Midbrain (tissue), 1 donor: ENCODE measurements at places on chromosomes 5 and 9.
A peak's percentile ranks its signal among the peaks of the same experiment; 100 is the strongest.

- DNase-seq: no peak
These were observed 88.0 kb downstream of the ARL15 start for GRCh38 chr5:54222336-54222735.

DNA sequence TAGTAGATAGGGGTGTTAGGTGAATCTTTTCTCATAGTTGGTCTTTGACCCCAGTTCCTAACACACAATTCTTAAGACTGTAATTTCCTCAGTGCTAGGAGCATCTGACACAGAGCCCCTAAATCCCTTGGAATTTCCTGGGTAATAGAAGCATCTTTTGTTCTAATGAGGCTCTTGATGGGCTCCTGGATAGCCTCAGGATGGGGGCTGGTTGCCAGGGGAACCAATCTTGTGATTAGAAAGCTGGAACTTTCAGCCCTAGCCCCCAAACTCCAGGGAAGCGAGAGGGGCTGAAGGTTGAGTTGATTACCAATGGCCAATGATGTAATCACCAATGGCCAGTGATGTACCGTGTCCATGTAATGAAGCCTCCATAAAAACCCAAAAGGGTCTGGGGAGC, 44.5 kb downstream of the CCDC125 start:
- no peak for DNase-seq

DNA sequence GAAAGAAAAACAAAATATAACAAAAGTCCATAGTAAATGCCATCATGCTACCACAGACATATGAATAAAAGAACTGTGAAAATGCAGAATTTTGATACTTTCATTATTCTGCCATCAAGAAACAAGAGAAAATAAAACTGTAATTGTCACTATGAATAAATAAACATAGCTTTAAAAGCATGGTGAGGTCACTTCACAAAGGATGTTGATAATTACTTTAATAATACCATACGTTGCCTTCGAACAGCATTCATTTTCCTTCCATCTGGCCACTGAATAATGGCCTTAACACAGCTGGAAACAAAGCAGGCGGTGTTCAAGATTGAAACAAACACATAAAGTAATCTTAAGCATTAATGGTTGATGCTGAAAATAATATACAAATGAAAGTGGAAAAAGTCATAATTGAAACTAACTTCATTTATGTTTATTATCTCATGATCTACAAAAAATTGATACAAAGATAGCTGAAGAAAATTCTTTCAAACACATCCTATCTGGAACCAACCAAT, 102.0 kb downstream of the AGTPBP1 start:
- DNase-seq: no peak

- peak; percentile 40 for DNase-seq
These were observed 14.4 kb downstream of the RXRA start for GRCh38 chr9:134340475-134341160.

GRCh38 chr5:168570490-168571328, 8.5 kb downstream of the PANK3 start:
- no peak for DNase-seq

- no peak for DNase-seq
These were observed 416.1 kb upstream of the TRPC7 start for GRCh38 chr5:136781464-136781863.

DNA sequence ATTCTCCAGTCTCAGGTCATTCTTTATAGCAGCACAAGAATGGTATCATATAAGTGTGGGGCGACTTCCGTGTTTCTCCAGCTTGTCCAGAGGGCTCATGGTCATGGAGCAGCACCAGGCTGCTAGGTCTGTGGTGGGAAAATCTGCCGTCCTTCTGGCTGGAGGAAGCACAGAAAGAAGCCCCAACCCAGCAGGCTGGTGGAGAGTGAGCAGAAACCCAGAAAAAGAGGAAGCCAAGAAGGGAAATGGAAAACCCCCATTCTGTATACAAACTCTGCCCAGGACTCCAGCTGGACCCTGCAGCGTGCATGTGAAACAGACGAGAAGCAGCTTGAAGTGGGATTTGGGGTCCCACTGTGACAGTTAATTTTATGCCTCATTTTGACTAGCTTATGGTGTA, 34.3 kb upstream of the OLFM1 start:
- no peak for DNase-seq

GRCh38 chr5:93717162-93717561, 24.2 kb downstream of the POU5F2 start:
- peak; percentile 4 for DNase-seq

DNA sequence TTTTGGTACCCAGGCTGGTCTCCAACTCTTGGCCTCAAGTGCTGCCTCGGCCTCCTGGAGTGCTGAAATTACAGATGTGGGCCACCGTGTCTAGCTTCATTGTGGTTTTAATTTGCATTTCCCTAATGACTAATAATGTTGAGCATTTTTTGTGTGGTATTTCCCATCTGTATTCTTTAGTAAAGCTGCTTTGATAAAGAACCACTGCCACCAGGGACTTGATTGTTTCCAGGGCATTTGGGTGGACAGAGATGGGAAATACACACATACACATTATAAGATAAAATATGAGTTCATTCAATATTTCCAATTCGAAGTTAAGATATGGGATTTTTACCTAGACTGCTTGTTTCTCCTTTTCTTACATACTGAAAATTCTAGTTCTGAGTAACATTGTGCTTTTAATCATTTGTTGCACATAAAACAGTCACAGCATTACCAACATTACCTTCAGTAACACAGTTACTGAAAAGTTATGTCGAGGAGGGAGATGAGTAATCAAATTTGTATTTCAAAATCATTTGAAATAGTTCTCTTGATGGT, 28.9 kb downstream of the HABP4 start:
- no peak for DNase-seq

- DNase-seq: no peak
These were observed 66.3 kb upstream of the SPINK5 start for GRCh38 chr5:147997486-147997885.

DNA sequence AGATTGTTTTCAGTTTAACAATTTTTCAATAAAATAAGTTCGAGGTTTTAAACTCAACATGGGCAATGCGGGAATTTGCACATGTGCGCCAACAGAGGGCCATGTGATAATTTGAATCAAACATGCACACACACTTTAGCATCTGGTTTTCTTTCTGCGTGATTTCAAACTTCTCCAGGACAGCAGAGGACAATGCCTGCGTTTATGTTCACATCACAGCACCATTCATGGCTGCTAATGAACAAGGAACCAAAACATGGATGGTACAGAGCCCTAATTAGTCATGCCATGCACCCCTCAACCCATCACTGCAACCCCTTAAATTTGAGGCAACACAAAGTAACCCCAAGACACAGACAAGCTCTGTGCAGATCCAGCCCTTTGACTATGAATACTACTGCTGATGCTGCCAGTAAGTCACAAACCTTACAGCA, 2.8 kb downstream of the SHC3 start:
- no peak for DNase-seq

GRCh38 chr5:174053905-174054304, 8.4 kb downstream of the NSG2 start:
- no peak for DNase-seq
